G401 (cell line): ENCODE measurements at places on chromosomes 12 and 14.

GRCh38 chr12:13369474-13370056 lies 173.0 kb downstream of the EMP1 start:
- DNase-seq = no peak

GRCh38 chr14:59186306-59186705 lies 2.2 kb upstream of the DAAM1 start:
- DNase-seq = no peak

DNA sequence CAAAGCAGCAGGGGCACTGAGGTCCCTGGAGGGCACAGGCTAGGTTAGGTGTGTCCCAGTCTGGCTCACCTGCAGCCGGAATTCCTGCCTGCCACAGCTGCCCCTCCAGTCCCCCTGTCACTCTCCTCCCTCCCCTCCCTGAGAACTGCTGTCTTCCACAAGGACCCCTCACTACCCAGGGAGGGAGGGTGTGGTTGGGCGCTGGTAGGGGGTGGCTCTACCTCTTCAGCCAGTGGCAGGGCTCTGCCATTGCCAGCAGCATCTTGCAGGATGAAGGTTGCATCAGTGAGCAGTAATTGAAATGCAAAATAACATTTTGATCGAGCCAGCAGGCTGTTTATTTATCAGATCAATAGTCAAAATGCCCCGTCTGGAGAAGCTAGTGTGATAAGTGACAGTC lies 45.7 kb downstream of the ESRRB start:
- no peak for DNase-seq

GRCh38 chr12:28578833-28579252 lies 388.6 kb downstream of the CCDC91 start:
- no peak for DNase-seq

DNA sequence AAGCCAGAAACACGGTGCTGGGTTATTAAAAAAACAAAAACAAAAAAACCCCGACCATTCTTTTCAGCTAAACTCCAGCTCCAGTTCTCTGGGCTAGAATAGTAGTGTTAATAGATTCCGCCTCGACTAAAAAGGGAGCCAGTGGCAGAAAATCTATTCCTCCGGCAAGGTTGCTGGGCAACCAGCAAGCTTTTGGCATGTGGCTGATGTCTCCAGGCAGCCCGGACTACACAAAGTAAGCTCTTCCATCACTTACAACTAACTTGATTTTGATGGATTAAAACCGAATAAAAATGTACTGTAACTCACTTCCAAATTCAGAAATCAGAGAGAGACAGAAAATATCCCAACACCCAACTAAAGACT lies 126.4 kb upstream of the FOXN3 start:
- DNase-seq = peak; percentile 78

DNA sequence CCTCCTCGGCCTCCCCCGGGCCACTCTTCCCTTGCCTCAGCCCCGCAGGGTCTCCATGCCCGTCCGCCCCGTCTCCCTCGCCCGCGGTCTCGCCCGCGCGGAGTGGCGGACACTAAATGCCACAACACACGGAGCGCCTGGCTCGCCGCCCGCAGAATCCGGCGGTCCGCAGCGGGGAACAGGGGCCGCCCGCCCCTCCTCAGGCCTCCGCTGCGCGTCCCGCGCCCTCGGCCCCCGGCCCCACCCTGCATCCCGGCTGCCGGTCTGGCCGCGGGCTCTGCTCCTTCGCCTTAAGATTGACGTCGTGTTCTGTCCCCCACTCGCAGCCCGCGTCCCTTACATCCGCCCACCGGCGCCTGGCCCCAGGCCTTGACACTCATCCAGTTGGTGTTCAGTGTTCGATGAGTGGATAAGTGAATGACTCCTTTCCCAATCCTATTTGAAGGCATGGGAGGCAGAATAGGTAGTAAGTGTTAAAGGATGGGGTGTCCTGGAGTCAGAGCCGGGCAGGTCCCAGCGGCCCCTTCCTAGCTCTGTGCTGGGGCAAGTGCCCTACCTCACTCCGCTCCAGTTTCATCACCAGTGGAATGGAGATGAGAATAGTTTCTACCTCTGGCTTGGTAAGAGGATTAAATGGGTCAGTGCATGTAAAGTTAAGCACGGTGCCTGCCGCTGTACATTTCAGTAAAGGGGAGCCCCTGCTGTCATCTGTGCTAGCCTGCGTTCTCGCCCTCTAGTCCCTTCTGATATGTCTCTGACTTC lies 622 bp downstream of the TECPR2 start:
- DNase-seq = peak; percentile 48

GRCh38 chr14:96145116-96145864 lies 59.3 kb upstream of the BDKRB2 start:
- DNase-seq = no peak

- DNase-seq = no peak
Observed at GRCh38 chr14:85764822-85765221, 234.9 kb downstream of the FLRT2 start.

DNA sequence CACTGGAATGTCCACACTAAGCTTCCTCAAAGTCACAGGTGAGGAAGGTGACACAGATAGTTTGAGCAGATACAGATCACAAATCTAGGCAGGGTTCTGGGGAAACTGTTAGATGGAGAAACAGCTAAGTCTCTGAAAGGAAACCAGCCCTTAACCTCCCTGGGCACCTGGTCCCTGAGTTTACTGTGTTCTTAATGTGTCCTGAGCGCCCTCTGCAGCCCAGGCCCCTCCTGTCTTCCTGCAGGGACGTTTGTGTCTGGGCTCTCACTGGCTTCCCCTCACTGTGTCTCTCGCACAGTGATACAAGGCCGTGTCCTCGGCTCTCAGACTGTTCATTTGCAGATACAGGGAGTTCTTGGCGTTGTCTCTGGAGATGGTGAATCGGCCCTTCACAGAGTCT lies 684.3 kb downstream of the TMEM121 start:
- no peak for DNase-seq

DNA sequence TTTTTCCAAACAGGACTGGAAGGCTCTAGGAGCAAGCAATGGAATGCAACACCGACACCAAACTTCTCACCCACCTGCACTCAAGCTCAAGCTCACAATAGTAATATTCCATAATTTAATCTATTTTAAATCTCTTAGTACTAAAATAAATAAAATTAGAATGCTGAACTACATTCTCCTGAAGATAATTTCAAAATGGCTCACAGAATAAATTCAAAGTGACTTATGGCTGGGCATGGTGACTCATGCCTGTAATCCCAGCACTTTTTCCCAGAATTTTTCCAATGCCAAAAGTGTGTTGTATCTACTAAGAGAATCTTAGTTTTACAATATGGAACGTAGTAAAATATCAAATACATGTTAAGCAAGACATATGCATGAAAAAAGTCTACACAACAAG lies 31.5 kb downstream of the DUSP16 start:
- no peak for DNase-seq

- no peak for DNase-seq
Observed at GRCh38 chr12:74725154-74725553, 187.5 kb downstream of the ATXN7L3B start.

GRCh38 chr12:110940933-110941332 lies 20.6 kb upstream of the MYL2 start:
- no peak for DNase-seq
